Cardiac fibroblast (primary cell): ENCODE measurements at places on chromosomes 3 and 15.

GRCh38 chr3:123837858-123838257 is 46.3 kb downstream of the MYLK start:
- no peak for DNase-seq

- DNase-seq, result peak; percentile 46
Observed at GRCh38 chr15:87597346-87598052, 659.0 kb downstream of the NTRK3 start.

DNA sequence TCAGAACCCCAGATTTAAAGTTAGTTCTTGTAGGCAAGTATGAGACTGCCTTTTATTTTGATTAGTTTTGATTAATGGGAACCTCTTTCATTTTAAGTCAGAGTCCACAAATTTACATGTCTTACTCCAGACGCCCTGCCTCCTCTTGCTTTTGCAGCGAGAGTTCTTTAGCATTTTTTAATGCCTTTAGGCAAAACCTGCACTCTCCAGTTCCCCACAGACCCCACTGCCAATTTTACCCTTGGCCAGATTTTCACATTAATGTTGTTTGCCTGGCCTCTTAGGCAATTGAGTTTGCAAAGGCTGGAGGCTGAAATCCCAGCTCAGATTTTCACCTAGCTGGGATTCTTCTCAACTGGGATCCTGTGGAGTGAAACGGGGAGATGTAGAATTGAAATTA is 85.8 kb downstream of the GAP43 start:
- no peak for DNase-seq

GRCh38 chr3:185925353-185925752 is 12.5 kb downstream of the TRA2B start:
- DNase-seq, result no peak

- no peak for DNase-seq
Observed at GRCh38 chr3:187992609-187993008, 161.3 kb upstream of the LPP start.

DNA sequence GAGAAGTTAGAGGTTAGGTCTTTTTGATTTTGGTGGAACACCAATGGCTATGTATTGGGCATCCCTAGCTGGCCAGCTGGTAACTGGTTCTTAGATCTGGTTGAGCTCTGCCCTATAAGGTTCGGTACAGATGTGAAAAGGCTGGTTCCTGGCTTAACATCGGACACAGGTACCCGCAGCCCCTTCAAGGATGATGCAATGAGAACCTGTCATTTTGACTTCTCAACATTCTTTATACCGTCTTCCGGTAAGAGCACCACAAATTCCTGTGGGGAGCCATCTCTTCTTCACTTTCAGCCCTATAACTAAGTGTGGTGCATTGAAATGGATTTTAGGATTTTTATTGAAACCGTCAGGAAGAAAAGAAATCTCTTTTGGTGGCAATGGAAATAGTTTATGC is 222.8 kb downstream of the ADAMTS9 start:
- no peak for DNase-seq

DNA sequence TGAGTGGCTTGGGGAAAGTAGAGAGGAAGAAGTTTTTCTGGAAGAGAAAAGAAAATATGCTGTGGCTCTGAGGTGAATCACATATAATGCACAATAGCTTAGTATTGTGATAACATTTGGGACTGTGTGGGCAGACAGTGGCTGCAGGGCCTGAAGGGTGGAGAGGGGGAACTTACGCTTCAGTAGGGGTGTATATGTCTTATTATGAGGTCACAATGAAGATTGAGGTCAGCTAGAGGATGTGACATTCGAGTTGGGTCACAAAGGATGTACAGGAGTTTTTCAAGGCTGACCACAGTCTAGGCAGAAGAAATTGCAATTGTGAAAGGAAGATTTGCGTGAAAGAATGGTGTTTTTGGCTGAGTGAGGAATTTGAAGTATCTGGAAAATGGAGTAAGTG is 414.8 kb downstream of the LPP start:
- DNase-seq, result peak; percentile 72

GRCh38 chr15:66860844-66861243 is 158.8 kb downstream of the SMAD6 start:
- DNase-seq, result no peak

DNA sequence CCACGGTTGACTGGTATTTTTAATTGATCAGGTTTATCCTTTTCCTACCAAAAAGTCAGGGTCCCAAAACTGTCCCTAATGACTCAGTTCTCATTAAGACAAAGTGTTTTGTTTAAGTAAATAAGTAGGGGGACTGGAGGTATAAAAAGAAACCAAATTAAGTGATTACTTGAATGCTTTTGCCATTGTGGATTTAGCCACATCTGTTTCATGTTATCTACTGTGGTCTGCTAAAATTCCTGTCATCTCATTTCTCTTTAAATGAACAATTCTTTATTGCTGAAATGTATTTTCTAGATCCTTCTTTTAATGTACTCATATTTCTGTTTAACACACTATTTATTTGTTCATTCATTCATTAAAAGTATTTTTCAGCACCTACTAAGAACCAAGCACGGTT is 625.9 kb upstream of the ADAMTS9 start:
- no peak for DNase-seq
